ENCODE measurements at places on chromosomes 16 and 17. TPM values are rescaled to one million over a fixed set of nuclear protein-coding genes. Genes with fewer than 3 reads are reported as not detected.
A peak's percentile ranks its signal among the peaks of the same experiment; 100 is the strongest.

Gene CLEC19A
- not detected for total RNA-seq

Gene PRAC1
- not detected for total RNA-seq

Gene IRX3
- total RNA-seq, result 9.8 TPM

Gene MT1H
- total RNA-seq, result not detected

Gene SLC7A6OS
- total RNA-seq, result 15.3 TPM

Gene SNF8
- 124 TPM for total RNA-seq

Gene IGF2BP1
- 18.6 TPM for total RNA-seq

Gene NHLRC4
- total RNA-seq, result 0.07 TPM

DNA sequence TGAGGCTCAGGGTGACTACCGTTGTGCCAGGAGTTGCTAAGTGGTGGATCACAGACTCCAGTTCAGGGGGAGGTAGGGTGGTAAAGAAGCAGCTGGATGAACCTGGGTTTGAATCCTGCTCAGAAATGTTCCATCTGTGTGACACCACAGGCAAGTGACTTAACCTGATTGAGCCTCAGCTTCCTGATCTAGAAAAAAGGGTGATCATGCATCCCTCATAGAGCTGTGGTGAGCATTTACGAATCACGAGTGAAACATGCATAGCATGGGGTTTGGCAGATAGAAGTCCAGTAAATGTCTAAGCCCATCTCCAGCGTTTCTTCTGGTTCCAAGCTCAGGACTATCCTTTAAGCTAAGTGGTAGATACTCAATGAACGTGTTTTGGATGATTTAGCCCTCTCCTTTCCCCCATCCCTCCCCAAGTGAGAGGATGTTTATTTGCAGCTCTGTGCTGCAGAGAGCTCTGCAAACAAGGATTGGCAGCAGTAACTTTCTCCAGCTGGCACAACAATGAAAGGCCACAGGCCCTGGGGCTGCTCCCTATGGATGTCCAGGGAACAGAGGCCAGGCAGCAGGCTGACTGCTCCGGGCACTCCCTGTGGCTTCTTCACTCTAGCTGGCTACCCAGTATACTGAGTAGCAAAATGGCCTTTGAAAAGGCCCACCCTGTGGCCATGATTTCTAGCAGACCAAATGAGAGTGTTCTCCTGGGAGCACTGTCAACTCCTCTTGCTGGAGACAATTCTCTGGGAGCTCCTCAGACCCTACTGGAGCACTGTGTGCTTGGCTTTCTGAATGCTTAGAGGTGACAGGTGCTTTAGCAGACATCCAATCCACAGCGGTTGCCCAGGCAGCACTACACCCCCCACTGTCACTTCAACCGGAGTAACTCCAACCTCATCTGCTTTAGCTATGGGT lies 21.3 kb downstream of the CA4 start:
- no peak for DNase-seq

DNA sequence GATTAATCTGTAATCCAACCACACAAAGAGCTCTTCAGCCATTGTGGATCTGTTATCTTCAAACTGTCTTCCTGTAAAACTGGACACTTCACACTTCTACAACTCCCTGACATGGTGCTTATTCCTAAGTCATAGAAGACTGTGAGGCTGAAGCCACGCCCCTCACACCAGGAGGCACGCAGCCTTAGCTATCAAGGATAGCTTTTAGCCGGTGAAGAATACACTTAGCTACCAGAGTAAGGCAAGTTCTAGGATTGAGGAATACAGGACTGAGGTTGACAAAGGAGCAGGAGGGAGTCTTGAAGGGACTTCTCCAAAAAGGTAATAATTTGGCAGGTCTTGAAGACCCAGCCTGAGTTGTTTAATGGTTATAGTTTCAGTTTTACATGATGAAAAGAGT lies 79.8 kb upstream of the GAS7 start:
- DNase-seq, result no peak

DNA sequence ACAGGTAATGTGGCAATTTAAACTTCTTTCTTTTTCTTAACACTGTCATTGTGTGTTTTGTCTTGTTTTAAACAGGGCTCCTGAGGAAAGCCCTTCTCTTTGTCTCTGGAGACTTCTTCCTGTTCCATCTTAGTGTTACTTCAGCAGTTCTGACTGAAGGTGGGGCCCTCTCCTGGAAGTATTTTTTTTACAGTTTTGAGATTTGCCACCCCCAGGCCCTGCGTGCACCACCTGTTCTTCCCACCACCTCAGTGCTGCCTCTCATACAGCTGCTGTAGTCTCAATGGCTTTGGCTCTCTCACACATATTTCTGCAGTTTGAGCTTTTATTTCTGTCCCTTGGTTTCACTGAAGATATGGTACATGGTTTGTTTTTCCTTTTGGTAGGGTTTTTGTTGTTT lies 52.5 kb upstream of the ALDH3A1 start:
- DNase-seq, result no peak

DNA sequence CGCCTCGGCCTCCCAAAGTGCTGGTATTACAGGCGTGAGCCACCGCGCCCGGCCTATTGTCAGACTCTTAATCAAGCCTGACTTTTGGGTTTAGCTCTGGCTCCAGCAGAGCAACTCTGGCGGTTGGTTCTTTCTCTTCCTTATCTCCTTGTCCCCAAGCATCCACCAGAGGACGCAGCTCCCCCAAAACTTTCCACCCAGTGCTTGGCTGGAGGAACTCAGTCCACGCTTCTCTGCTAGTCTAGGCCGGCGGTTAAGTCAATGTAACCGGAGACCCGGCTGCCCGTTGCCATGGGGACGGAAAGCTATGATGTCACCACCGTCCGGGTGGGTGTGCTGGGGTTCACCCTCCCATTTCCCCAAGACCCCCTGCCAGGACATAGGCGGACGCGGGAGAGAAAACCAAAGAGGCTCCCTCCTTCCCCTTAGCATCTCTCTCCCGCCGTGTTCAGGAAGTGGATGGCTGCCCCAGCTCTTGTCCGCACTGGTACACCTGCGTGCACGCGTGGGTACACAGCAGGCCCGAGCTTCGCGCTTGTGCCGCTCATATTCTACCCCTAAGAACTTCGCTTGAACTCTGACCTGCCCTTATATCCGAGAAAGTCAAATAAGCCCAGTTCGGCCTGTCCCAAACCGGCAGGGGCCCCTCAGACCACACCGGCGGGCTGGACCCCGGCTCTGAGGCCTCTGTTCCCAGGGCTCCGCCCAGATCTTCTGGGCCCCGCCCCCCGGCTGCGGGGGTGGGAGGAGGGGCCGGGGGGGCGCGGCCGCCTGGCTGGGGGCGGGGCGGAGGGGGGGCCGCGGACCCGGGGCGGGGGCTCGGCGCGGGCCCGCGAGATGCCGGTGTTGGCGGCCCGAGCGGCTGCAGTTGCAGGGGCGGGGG lies at the start of gene RND2:
TSS of gene RND2 (plus strand) at position 825 of the 883 bp plus-strand sequence. CDS start 117 bp downstream, outside the sequence.
- peak; percentile 88 for DNase-seq

DNA sequence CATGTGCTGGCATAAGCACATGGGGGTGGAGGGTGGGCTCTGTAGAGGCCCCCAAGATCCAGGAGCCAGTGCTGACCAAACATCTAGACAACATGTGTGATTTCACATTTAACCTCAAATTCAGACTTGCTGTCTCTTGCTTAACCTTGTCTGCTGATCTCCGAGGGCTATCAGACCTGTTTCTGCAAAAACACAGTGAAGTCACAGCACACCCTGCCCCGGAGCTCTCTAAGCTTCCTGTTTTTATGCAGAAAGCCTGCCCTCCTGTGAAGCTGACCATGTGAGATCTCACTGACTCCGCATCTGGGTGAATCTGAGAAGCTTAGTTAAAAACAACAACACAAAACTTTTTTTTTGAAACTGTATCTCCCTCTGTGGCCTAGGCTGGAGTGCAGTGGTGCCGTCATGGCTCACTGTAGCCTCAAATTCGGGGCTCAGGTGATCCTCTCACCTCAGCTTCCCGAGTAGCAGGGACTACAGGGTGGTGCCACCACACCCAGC lies 6.6 kb upstream of the DPEP2 start:
- no peak for DNase-seq

- DNase-seq, result peak; percentile 29
These were observed 215.7 kb upstream of the CIBAR2 start for GRCh38 chr16:85327731-85328675.

- peak; percentile 2 for DNase-seq
These were observed 2.9 kb downstream of the SMPD3 start for GRCh38 chr16:68445458-68445857.

DNA sequence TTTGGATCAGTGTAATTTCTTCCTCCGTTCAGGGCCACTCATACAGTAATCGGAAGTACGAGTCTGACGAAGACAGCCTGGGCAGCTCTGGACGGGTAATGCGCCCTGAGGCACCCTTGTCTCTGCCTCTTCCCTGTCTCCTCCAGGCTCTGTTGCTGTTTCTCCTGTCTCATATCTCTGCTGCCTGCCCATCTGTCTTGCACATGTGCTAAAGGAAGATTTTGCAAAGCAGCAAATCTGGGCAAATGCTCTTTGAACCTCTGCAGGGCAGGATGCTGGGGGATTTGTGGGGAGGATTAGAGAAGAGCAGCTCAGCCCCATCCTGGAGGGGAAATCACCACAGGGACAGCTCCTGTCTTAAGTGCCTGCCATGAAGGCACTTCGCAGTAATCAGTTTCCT lies 32.4 kb upstream of the POLR3E start:
- no peak for DNase-seq

- no peak for DNase-seq
These were observed 360.9 kb upstream of the TNRC6C start for GRCh38 chr17:77597418-77598240.

- DNase-seq, result no peak
These were observed 82.8 kb downstream of the SNX29 start for GRCh38 chr16:12059216-12059769.

DNA sequence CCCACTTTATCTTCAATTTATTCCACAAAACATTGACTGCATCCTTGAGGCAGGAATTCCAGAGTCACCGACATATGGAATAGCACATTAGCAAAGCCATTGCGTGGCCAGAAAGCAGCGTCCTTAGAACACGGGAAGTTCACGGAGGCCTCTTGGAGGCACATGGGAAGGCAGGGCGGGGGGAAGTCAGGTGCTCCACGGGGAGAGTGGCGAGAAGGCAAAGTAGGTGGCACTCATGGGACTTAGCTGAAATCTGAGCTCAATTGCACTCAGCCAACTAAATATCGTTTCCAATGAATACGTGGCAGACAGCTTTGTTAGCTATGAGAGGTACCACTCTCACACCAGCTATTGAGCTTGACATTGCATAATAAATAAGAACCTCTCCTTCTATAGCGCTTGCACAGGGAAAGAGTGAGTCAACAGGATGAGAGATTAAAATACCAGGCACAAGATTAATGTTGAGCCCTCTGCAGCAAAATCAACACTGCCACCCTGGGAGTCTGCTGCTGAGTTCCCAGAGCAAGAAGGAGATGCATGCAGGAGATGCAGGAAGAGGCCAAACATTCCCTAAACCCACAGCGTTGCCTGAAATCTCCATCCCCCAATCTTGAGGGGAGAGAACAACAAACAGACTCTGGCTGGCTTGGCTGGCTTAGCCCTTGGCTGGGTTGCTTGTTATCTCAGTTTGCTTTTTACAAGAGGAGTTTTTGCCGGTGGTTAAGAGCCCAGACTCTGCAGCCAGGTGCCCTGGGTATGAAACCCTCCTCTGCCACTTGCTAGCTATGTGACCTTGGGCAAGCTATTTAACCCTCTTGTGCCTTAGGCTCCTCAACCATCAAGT lies 28.8 kb downstream of the ABCC12 start:
- peak; percentile 100 for DNase-seq

- peak; percentile 76 for DNase-seq
These were observed 57.6 kb downstream of the CDRT4 start for GRCh38 chr17:15409721-15410250.

DNA sequence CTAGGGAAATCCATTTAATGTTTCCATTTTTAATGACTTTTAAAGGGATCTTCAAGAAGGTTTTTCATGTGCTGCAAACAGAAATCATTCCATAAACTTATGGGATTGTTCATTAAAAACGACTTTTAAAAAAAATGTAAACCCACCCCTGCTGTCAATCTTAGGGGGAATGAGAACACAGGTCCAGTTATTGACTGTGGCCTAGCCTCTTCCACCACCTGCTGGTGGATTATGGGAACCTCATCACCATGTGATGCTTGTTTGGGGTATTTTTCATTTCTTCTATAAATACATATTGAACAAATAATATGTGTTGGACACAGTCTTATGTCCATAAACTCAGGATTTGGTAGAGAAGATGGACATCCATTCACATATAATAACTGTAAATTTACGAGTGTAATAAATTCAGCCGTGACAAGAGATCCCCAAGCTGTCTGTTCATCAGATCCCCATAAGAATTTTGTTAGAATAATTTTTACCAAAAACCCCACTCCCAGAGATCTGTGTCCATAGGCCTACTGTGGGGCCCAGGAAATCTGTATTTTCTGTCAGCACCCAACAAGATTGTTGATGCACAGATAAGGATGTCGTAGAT lies 42.0 kb upstream of the TMC5 start:
- DNase-seq, result peak; percentile 35

GRCh38 chr16:52480237-52480636 lies 66.7 kb downstream of the TOX3 start:
- no peak for DNase-seq

- no peak for DNase-seq
These were observed 3.3 kb downstream of the HASPIN start for GRCh38 chr17:3727041-3727440.

GRCh38 chr17:9472541-9472940 lies 103.1 kb downstream of the STX8 start:
- peak; percentile 53 for DNase-seq

- no peak for DNase-seq
These were observed 200.6 kb upstream of the CDH5 start for GRCh38 chr16:66165879-66166278.

- DNase-seq, result peak; percentile 71
These were observed 650 bp downstream of the ATP6V0A1 start for GRCh38 chr17:42459256-42459800.

GRCh38 chr16:79752396-79752795 lies 151.9 kb upstream of the MAF start:
- DNase-seq, result no peak

DNA sequence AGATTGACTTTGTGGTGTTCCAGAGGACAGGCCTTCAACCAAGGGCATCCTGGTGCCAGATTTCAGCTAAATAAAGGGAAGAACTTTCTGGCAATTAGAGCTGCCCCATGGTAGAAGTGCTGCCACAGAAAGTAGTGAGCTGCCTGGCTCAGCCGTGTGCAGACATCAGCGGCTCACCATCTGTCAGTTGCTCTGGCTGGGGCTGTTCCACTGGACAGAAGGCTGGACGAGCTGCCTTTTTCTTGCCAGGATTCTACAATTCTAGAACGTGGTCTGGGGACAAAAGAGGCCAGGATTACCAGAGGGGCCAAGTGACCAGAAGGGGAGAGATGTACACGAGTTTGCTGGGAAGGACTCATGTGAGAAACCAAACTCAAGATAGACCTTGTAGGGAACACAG lies 107.0 kb upstream of the RPL38 start:
- DNase-seq, result no peak

- no peak for DNase-seq
These were observed 23.9 kb upstream of the DLX3 start for GRCh38 chr17:50018909-50019308.

DNA sequence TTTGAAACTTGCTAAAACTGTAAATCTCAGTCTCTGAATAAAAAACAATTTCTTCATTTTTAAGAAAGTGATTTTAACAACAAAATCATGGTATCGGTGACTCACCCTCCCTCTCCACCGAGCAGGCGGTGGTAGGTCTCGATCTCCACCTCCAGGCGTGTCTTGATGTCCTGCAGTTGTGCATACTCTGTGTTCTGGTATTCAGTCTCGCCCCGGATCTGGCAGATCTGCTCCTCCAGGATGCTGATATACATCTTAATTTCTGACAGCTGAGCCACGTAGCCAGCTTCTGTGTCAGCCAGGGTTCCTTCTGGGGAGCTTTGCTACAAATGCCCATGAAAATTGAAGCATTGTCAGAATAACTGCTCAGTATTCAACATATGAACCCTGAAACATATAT lies 15.4 kb upstream of the KRT24 start:
- DNase-seq, result no peak

- no peak for DNase-seq
These were observed 154.2 kb downstream of the PITPNC1 start for GRCh38 chr17:67531291-67531690.

GRCh38 chr16:58458606-58459343 lies 41.2 kb upstream of the NDRG4 start:
- peak; percentile 52 for DNase-seq

Measured in HT1080 (cell line).